ENCODE measurements at places on chromosomes 12 and 14.

DNA sequence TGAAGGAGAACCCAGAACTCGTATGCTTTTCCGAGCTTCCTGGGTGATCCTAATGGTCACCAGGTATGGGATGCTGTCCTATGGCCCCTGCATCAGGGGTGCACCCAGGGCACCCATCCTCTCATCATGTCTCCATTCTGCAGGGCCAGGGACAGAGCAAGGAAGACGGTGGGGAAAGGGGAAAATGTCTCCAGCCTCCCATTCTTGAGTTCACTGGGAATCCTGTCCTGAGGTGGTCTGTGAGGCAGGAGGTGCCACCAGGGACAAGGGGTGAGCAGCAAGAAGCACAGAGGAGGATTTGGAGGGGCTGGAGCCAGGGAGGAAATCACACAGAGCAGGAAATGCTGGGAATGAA is 14.9 kb upstream of the SLC6A12 start:
- DNase-seq, result no peak

GRCh38 chr12:124165695-124166094 is 129.2 kb upstream of the RFLNA start:
- no peak for DNase-seq

- no peak for DNase-seq
Measured at GRCh38 chr14:39680777-39681176, 248.5 kb upstream of the FBXO33 start.

- DNase-seq, result no peak
Measured at GRCh38 chr14:75191100-75191499, 14.7 kb upstream of the TMED10 start.

DNA sequence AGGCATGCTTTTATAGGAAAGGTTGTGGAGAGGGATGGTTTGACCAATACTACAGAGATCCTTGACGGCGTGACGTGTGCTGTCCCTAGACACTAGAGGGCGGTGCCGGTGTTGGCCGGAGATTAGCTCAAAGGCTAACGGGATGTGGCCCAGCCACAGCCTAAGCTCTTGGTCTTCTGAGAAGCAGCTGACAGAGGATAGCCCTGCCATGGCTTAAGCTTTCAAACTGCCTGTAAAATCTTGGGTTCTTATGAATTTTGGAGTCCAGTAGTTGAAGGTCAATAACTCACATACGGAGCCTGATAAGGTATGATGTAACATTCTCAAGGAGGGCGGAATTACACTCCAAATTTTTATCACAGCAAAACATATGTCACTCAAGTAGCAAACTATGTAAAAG is 515.7 kb upstream of the ATXN7L3B start:
- peak; percentile 21 for DNase-seq

GRCh38 chr14:71089971-71090370 is 182.7 kb downstream of the PCNX1 start:
- DNase-seq, result no peak

DNA sequence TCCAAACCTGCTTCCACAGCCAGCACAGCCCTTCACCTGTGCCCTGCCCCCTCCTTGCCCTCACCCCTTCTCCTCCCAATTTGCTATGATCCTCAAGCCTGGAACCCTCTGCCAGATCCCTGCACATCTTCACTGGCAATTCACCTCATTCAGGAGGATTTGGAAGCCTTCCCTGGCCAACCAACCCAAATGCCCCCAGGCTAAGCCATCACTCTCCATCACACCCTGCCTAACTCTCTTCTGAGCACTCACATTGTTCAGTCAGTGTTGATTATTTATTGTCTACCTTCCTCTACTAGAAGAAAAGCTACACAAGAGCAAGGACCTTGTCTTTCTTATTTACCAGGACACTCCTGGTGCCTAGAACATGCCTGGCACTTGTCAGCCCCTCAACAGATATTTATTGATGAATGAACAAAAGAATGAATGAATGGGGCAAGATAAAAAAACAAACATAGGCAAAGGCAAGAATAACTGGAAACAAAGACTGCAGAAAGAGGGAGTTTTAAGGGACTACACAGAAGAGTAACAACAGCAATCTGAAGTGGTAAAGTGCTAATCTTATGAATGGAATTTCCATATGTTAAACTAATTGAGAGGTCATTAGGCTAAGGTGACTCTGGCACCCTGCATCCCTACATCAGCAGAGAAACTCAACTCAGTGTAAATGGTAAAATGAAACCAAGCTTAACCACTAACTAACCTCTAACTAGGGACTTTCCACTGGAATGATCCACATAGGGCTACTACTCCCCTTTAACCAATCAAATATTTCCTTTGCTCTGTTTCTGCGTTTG is 33.4 kb downstream of the TMTC1 start:
- DNase-seq, result no peak

- peak; percentile 44 for DNase-seq
Measured at GRCh38 chr12:123807670-123808069, 45.6 kb downstream of the DNAH10 start.

- no peak for DNase-seq
Measured at GRCh38 chr14:38743966-38744584, 359.0 kb downstream of the SEC23A start.

- no peak for DNase-seq
Measured at GRCh38 chr14:56185992-56186391, 67.8 kb downstream of the PELI2 start.

- no peak for DNase-seq
Measured at GRCh38 chr12:52612431-52613383, 5.7 kb downstream of the KRT73 start.

DNA sequence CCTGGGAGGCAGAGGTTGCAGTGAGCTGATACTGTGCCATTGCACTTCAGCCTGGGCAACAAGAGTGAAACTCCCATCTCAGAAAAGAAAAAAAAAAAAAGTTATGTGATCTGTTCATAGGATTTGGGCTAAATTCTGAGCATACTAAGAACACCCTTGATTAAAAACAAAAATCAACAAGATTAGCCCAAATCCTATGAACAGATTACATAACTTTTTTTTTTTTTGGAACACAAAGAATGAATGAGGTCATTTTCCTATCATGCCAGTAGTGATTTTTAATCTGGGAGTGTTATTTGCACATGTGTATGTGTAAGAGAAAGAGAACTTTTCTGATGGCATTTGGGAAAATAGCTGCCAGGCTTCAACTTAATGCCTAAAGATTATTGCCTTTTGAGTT is 208.7 kb downstream of the ERC1 start:
- no peak for DNase-seq

GRCh38 chr14:88753873-88754272 is 38.9 kb downstream of the EML5 start:
- no peak for DNase-seq

- no peak for DNase-seq
Measured at GRCh38 chr14:79186523-79186922, 1016.4 kb downstream of the NRXN3 start.

DNA sequence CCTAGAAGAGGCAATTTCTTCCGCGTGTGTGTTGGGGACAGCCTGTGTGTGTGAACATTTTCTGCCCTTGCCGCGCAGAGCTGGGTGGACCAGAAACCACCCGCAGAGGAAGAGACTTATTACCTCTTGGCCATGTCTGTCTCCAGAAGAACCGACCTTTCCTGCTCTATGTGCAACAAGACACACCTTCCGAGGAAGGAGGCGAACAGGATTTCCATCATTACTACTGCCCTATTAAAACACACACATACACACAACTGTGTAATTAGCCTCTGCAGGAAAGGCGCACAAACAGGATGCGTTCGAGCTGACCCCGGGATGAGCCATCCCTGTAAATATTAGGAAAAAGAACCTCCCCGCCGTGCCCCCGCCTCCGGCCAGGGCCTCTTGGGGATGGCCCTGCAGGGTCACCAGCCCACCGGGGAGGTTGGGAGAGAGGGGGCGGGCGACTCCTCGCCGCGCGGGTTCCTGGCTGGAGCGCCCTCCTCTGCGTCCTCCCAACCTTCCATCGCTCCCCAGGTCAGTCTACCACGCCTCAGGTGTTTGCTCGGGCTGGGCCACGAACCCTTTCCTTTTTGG is 484 bp upstream of the PRKCH start:
- no peak for DNase-seq

DNA sequence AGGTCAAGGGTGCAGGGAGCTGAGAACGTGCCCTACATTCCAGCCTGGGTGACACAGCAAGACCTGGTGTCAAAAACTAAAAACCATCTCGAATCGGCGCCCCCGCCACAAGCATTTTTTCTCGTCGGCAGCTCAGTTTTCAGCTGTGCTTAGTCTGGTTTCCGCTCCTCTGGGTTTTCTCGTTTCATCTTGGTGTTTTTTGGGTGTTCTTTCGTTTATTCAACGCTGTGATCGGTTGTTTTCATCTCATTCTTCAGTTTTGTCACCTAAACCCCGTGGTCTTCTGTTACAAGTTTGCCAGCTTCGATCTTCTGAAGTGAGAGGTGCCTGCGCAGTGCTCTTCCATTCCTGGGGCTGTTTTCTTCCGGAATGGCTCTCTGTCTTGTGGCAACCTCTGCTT is 41.4 kb downstream of the NOC4L start:
- DNase-seq, result no peak

- DNase-seq, result no peak
Measured at GRCh38 chr14:23514644-23514957, 37.0 kb downstream of the ZFHX2 start.

- DNase-seq, result no peak
Measured at GRCh38 chr12:19402743-19403431, 36.4 kb upstream of the AEBP2 start.

GRCh38 chr12:76020731-76021672 is 10.6 kb downstream of the PHLDA1 start:
- DNase-seq, result no peak

DNA sequence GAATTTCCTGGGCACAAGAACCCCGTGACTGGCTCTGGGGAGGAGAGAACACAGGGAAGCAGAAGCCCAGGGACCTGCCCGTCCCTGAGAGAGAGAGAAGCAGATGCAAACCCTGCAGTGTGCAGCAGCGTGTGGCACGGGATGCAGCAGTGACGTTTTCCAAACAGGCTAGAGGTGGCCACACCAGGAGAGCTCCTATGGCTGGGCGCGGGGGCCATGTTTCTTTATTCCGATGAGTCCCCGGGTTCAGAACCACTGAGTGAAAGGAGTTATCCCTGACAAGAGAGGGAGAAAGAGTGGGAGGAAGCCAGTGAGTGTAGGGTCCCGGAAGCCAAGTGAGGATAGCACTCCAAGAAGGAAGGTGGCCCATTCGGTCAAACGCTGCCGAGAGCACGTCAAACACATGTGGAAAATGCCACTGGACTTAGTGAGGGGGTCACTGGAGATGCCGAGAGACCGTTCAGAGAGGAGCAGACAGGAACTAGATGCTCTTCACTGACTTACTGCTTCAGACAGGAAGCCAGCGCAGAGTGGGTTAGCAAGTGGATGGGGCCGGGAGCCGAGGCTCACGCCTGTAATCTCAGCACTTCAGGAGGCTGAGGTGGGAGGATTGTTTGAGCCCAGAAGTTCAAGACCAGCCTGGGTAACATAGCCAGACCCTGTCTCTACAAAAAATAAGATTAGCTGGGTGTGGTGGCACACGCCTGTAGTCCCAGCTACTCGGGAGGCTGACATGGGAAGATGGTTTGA is 123.0 kb downstream of the BCL11B start:
- no peak for DNase-seq

GRCh38 chr12:48917857-48918537 is 7.3 kb downstream of the FKBP11 start:
- DNase-seq, result no peak

DNA sequence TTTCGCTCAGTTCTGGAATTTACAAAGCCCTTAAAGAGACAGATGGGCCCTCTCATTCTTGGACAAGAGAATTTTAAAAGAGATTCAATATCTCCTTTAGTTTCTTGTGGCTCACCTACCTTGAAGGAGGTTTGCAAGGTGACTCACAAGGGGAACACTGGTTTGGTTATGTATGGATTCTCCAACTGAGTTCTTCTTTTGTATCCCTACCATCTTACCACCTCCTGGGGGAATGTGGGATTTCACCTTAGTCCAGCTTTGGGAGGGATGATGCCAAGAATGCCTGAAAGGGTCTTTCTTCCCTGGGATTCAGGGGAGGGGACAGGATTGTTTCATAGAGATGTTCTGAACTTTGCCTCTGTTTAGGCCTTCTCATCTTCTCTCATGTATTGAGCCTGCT is 3.7 kb downstream of the PPP4R4 start:
- no peak for DNase-seq

DNA sequence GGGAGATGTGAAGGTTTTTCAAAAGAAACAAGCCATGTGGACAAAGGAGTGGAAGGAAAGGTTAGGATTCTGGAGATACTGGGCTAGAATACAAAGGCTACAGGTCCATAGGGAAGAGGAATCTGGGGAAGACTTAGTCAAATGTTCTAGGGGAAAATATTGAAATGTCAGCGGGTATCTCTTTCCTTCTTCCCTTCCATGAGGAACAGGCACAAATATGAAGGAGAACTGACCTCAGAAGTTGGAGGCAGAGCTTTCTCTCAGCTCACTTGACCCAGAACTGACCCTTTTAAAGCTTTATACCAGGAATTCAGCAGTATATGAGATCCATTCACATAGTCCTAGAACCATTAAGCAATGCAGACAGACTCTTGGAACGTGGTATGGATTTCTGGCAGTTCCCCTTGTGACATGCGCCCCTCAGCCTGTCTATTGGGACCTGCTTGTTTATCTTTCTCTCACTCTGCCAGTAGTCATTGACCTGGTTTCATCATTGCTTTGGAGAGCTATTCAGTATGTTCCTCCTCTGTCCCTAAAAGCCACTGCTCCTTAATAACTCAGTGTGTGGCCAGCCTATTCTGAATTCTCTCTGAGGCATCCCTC is 43.0 kb upstream of the GSG1 start:
- no peak for DNase-seq

- no peak for DNase-seq
Measured at GRCh38 chr12:15772405-15773018, 16.7 kb downstream of the EPS8 start.

DNA sequence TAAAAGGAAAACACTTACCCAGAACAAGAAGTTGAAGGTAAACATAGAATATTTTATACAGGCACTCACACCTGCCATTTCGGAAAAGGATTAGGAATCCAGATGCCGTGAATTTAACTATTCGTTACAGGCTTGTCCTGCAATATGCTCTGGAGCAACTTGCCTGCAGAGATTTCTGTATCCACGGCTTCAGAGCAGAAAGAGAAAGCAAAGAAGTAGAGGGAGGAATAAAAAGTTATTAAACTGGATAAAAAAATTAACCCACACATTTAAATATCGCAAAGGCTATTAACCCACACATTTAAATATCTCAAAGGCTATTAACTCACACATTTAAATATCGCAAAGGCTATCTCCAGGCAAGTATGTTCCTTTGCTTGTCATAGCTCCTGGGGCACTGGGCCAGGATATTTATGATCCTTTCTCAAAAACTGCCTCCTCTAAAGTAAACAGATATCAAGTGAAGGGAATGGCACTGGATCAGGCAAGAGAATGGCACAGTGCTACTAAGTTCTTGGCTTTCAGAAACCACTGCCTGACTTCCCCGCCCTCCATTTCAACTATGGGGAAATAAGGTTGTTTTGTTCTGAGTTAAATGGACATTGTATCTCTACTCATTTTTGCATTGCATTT is at the start of gene TSPAN8:
Gene TSPAN8 (minus strand): TSS at position 399 of the 633 bp plus-strand sequence. CDS start 321 bp downstream, at position 78.
- DNase-seq, result peak; percentile 28

DNA sequence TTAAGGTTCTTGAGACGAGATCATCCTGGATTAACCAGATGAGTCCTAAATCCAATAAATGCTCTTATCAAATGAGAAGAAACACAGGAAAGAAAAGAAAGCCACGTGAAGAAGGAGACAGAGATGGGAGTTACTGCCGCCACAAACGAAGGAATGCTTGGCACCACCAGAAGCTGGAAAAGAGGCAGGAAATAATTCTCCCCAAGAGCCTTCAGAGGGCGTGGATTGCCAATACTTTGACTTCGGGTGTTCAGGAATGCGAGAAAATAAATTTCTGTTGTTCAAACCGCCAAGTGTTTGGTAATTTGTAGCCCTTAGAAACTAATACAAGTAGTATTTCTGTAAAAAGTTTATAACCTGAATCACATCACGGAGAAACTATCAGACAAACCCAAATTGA is 31.3 kb downstream of the ABCD2 start:
- no peak for DNase-seq

Measured in NCI-H510A (cell line).